ENCODE measurements at places on chromosomes 12 and 14. TPM values are rescaled to one million over a fixed set of nuclear protein-coding genes. Genes with fewer than 3 reads are reported as not detected.

Gene ACRBP
- total RNA-seq: 2.4 TPM

Gene SRGAP1
- total RNA-seq: not detected

Gene SLC5A8
- total RNA-seq: not detected

Gene SLC16A7
- total RNA-seq: 27.5 TPM

- no peak for DNase-seq
Measured at GRCh38 chr12:3461391-3461790, 29.6 kb upstream of the PRMT8 start.

DNA sequence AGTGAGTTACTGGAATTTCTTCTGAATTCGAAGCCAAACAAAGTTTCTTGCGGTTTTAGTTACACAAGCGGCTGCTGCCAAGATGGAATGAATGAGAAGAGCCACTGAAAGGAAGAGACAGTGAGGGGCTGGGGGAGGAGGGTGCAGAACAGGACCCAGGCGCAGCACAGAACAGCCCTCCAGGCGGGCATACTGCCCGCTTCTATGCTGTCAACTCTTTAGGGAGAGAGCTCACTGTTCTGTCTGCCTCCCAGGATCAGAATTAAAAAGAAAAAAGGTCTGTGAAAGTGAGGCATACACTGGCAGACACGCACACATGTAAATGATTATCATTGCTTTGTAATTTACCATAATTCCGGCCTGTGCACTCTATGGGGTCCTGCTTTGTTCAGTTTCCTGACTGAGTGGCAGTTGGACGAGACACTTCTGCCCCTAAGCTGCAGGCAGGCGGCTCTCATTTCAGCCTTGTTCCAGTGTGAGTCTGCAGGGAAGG, 231.6 kb downstream of the CACNA1C start:
- no peak for DNase-seq

DNA sequence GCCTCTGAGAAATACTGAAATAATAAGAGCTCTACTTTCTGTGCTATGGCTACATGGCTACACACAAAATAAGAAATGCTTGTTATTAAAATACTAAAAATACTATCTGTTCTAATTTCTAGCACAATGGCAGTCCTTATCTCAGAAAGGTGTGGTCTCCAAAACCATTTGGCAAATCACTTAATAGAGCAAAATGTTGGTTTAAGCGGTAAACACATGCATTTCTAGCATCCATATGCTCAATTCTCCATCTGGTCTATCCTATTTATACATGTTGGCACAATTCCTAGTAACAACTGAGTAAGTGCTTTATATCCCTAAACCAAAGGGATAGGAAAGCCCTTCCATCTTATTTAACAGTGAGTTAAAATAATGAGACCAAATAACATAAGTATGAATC, 107.0 kb downstream of the PAPLN start:
- no peak for DNase-seq
